ENCODE measurements at places on chromosomes 1 and 21.

GRCh38 chr21:46156678-46157077, 1.3 kb upstream of the FTCD start:
- no peak for DNase-seq

GRCh38 chr1:6000444-6001288, 8.4 kb upstream of the NPHP4 start:
- no peak for DNase-seq

- DNase-seq = no peak
These were observed 11.2 kb downstream of the SIM2 start for GRCh38 chr21:36709868-36710728.

DNA sequence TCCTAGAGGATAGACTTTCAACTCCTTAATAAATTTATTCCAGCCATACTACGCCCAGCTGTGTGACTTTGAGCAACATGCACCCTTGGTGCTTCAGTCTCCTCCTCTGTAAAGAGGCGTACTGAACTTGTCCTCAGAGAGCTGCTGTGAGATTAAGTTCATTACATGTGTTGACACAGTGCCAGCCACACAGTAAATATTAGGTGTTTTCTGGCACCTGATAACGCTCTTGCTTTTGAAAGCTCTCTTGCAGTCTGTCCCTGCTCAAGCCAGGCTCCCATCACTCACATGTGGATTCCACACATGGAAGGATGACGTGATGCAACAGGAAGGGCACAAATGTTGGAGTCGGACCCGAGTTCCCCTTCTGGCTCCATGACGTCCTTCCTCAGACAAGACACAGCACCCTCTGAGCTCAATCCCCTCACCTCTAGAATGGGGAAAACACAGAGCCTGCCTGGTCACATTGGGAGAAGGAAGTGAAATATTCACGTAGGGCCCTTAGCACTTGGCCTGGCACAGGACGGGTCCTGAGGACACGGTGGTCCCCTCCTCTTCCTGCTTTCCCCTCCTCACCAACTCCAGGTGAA, 7.7 kb downstream of the IFNLR1 start:
- DNase-seq = no peak

DNA sequence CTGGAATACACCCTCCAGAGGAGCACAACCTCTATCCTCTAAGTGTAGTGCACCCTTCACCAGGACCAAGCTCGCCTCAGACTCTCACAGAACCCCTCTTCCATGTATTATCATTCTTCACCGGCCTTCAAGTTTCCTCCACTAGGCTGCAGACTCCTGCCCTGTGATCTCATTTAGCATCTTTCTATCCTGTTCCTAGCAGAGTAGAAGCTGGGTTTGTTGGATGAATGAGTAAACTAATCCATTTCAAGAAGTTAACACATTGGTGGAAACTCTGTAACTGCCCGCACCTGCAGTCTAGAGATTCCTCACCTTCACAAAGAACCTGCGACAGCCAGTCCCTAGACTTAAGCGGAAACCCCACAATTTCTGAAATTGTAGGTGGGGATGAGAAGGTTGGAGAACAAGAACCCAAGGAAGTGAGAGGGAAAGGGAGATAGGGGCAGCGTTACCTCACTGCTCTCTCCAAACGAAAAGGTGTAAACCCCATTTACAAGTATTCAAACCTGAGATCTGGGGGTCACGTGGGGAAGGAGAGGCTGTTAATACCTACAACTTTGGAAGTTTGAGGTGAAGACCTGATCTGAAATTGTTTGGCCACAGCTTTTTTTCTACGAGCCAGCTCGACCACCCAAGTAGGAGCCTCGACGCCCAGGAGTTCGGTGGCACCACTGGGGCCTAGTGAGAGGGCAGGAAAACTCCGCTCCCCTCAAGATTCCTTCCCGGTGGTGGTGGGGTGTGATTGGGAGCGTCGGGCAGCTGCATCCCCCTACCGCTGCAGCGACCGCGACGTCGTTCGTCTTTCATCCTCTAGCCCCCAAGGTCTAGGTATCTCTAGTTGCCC, 1.2 kb downstream of the PTPN14 start:
- DNase-seq = no peak

DNA sequence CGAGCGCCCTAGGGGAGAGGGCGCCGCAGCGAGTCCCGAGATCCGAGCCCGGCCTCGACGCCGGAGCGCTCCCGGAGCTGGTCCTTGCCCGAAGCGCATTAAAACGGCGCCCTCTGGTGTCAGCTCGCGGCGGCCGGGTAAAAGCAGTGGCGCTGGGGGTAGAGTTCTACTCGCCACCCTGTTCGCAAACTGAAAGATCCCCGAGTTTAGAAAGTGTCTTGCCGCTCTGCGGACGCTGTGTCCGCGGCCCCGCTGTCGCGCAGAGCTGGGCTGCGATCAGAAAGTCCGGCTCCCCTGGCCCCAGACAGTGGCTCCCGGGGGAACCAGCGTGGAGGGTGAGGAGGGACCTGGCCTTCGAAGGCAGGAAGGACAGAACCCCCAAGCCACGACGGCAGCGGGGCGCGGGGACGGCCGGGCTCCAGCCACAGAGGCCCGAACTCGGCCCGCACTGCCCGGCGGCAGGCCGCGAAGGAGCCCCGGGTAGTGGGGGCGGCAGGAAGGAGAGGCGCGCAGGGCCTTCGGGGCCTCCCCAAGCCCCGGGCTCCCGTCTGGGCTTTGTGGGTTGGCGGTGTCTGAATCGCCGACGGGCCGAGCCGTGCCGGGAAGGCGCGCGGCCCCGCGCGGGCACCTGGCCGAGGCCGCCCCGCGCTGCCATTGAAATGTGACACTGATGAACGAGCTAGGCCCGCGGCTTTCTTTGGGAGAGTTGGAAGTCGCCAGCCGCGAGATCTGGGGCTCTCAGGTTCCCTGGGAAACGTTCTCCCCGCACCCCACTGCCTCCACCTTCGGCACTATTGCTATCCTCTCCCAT, 39.1 kb upstream of the NFIA start:
- peak; percentile 81 for DNase-seq

- peak; percentile 78 for DNase-seq
These were observed 167.2 kb upstream of the HMCN1 start for GRCh38 chr1:185566995-185567394.

DNA sequence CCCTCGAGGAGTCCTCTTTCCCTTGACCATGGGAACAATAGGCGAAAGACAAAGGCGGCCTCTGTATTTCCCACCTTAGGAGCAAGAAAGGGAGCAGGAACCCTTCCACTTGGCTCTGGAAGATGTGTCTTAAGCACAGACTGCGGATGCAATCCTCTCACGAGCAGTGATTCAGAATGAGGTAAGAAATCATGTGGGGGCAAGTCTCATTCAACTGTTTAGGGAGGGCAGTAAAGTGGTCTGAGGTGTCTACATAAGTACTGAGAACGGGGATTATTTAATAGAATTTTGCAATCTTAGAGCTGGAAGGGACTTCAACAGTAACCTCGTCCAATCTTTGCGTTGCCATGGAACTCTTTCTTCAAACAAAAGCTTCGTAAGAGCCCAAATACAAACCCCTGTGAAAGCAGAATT, 1.6 kb upstream of the DYRK3 start:
- no peak for DNase-seq

DNA sequence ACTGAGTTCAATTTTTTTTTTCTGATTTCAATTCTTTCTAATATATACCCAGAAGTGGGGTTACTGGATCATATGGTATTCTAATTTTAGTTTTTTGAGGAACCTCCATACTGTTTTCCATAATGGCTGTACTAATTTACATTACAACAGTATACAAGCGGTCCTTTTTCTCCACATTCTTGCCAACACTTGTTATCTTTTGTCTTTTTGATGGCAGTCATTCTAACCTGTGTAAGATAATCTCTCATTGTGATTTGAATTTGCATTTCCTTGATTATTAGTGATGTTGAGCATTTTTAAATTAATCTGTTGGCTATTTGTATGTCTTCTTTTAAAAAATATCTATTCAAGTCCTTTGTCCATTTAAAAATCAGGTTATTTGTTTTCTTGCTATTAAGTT, 21.1 kb upstream of the TBX19 start:
- no peak for DNase-seq

DNA sequence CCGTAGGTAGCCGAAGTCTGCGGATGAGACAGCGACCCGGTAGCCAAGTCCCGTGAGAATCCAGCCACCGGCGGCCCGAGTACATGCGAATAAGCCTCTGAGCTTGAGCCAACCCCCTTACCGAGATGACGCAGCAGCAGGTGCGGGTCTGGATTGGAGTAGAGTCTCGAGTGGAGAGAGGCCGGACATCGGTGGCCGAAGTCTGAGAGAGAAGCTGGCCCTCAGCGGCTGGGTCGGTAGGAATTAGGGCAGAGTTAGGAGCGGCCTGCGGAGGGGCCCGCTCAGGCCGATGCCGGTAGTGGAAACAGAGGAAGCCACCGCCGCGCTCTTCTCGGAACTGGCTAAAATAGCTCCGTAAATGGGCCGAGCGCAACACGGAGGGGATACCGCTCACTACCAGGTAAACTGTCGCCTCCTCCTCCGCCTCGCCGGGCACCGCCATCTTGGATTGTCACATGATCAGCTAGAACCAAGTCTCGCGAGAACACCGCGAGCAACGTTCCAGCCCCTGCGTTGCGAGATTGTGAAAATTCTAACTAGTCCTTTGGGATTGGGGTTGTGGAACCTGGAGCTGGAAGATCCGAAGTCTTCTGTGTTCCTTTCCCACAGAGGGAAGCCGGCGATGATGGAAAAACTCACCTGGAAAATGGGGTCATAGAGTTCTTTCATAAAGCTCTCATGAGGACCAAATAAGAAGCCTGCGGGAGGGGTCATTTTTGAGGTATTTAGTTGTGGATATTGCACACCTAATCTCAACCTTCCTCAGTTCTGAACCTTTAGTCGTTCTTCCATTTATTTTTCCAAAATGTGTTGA, at the start of gene GPATCH3:
GPATCH3 (minus strand) TSS at position 467 of the 814 bp plus-strand sequence; CDS start at position 442, 25 bp downstream.
- peak; percentile 90 for DNase-seq

- no peak for DNase-seq
These were observed 364.5 kb upstream of the DUSP10 start for GRCh38 chr1:222106377-222106776.

DNA sequence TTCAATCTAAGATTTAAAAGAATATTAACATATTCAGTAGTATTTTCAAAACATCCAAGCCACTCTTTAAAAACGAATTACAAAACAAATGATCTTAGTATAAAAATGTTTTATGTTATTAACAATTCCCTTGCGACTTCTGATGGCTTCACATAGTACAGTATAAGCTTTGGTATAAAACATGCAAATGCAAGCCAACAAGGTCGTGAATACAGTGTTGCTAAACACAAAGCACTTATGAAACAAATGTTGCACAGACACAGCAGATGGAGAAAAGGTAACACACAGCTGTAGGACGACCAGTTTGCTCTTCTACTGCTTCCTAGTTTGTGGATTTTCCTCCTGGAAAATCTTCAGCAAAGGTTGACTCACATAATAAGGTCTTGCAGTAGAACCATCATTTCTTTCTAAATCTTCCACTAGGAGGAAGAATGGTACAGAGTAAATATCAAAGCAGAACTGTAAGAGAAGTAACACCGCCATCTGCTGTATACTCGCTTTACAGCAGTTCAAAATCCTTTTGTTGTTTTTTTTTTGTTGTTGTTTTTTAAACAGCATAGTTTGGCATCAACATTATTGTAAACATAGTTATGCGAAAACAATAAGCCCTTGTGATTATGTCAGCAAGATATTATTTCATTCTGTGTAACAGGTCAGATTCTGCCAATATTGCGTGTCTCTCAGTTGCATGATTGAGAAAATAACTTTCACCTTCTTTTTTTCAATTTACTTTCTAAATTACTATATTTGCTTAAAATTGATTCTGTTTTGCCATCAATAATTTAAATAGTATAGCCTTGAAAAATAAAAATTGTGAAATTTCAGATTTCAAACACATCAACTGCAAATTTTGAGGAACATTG, 69.5 kb downstream of the LHX8 start:
- DNase-seq = no peak

DNA sequence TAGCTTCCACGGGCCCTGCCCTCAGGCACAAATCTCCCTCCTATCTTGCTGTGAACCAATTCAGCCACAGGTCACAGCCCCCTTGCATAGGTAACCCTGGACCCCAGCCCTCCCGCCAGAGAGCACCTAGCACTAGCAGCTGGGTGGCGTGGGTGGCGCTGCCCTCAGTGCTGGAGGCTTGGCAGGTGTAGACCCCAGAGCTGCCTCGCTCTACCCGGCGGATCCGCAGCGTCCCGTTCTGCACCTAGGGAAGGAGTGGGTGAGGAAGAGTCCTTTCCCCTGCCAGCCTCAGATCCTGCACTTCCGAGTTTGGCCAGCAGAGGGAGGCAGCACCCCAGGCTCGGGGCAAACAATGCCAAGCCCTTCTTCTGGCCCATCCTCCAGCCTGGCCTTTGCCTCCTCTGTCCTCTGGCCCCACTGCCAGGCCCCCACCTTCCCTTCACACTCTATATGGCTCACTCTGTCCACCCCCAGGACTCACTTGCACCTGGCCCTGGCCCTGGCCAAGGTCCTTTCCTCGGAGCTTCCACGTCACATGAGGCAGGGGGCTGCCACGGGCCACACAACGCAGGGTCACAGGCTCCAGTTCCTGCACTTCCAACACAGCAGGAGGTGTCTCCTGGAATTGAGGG, 9.0 kb downstream of the IGSF9 start:
- peak; percentile 82 for DNase-seq

DNA sequence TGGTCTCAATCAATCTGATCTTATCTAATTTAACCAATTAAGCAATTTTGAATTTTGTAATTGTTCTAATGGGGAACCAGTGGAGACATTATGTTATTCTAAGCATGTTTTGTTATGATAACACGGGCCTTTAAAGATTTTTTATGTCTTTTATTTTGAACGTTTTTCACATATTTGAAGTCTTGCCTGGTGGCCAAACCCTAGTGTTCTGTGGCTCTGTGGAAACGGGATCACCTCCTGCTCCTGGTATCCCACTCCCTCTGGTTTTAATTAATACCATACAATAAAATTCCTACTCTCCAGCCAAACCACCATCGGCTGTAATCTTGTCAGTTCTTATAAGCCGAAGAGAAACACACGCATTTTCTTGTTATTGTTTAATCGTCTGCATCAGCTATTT, 22.9 kb upstream of the LMO4 start:
- DNase-seq = no peak

- DNase-seq = no peak
These were observed 46.5 kb downstream of the PRDM16 start for GRCh38 chr1:3115275-3116149.

DNA sequence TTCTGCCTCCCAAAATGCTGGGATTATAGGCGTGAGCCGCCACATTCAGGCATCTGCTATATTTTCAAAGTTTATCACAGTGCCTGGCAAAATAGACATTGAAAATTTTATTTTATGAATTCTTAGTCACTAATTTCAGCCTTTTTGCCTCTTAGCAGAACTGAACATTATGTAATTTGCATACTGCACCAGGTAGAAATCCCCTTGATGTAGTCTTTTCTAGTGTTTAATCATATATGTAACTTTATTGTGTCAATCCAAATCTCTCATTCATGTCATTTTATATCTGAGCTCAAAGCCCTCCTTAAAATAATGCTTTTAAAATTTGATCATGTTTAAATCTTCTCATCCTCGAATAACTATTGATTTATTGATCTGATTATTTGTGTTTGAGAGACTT, 19.2 kb downstream of the WDTC1 start:
- DNase-seq = no peak

- DNase-seq = no peak
These were observed 17.2 kb downstream of the PODN start for GRCh38 chr1:53079251-53079650.

- DNase-seq = no peak
These were observed 20.5 kb downstream of the MX1 start for GRCh38 chr21:41446586-41446985.

GRCh38 chr1:155932487-155932886, 1.7 kb downstream of the KHDC4 start:
- no peak for DNase-seq

GRCh38 chr21:39612233-39613040, at the start of gene B3GALT5:
Gene B3GALT5 (plus strand): TSS chr21:39612940. CDS start chr21:39660560, 47,620 bp downstream.
- DNase-seq = no peak

GRCh38 chr1:211371406-211372105, 44.9 kb downstream of the TRAF5 start:
- DNase-seq = no peak

GRCh38 chr1:209076688-209077087, 506.8 kb upstream of the CAMK1G start:
- no peak for DNase-seq
